Ascending aorta (tissue), 2 donors: ENCODE measurements at places on chromosomes 7 and 10.

GRCh38 chr7:42077271-42078135 lies 159.5 kb downstream of the GLI3 start:
- no peaks in the 10 kb centered on the region for H3K4me1 ChIP-seq
- no peaks in the 10 kb centered on the region for H3K36me3 ChIP-seq
- no peak overlapping the region for H3K27ac ChIP-seq
- DNase-seq, result no peak
- H3K27me3 ChIP-seq, result no peaks in the 10 kb centered on the region
- H3K4me3 ChIP-seq, result no peak overlapping the region

DNA sequence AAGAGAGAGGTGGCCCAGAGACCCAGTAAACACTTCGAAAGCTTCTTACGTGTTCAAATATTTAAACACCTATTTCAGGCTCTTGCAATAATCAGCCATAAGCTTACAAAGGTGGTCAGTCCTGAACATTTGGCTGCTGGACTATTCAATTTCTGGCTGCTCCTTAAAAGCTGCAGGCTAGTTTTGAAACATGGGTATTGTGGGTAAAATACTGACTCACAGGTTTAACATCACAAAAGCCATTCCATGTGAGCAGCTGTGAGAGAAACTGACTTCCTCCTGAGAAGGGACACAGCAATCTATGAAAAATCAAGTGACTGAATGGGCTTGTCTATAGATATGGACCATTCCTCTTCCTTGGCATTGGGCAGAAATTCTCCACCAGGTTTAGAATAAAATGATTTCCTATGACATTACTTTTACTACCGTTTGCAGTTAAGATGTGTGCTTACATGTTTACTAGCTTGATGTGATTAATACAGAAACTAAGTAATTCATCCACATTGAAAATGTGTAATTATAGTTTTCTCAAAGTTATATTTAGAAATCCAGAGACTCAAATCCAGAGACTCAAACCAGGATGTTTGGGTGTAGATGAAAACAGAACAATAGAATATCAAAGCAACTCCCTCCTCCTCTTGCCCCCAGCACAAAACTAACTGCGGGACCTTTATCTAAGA lies 252.3 kb downstream of the GATA3 start:
- no peak overlapping the region for H3K27ac ChIP-seq
- DNase-seq, result no peak
- H3K4me1 ChIP-seq, result no peaks in the 10 kb centered on the region
- no peak overlapping the region for H3K4me3 ChIP-seq
- H3K27me3 ChIP-seq, result no peaks in the 10 kb centered on the region
- no peaks in the 10 kb centered on the region for H3K36me3 ChIP-seq

DNA sequence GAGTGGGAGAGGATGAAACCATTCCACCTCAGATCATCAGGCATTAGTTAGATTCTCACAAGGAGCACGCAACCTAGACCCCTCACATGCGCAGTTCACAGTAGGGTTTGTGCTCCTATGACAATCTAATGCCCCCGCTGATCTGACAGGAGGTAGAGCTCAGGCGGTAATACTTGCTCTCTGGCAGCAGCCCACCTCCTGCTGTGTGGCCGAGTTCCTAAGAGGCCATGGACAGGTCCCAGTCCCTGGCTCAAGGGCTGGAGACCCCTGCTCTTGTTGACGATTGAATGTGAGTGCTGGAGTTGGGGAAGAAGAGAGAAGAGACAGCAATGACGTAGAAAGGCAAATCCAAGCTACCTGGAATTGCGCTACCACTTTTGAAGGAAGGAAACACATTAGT lies 267.2 kb downstream of the TFEC start:
- no peak overlapping the region for H3K27ac ChIP-seq
- DNase-seq, result no peak
- no peak overlapping the region for H3K4me3 ChIP-seq
- no peaks in the 10 kb centered on the region for H3K36me3 ChIP-seq
- no peaks in the 10 kb centered on the region for H3K4me1 ChIP-seq

DNA sequence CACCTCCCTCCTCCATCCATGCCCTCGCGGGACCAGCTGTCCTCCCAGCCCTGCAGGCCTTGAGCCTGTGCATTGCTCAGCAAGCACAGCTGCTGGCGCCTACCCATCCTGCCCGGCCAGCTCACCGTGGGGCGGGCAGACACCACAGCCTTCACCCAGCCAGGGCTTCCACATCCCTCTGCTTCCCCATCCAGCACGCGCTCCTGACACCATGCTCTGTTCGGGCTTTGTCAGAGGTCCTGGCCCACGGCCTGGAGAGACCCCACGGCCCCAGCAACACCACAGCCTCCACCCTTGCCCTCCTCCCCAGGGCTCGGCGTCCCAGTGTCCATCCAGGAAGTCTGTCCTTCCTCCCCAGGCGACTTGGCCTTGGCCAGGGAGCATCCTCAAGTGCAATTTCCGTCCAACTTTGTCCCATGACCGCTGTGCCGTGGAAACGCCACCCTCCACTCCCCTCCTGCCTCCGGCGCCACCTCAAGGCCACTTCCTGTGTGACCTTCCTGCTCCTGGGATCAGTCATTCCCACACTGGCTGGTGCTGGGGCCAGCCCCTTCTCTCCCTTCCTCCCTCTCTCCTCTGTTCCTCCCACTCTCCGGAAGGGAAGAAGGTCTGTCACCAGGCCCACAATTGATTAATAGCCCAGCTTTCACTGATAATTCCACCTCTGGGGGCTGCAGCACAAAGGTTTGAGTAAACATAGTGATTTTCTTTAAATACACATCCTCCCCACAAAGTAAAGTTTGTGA lies 71.5 kb upstream of the SMNDC1 start:
- H3K27me3 ChIP-seq, result no peaks in the 10 kb centered on the region
- no peaks in the 10 kb centered on the region for H3K36me3 ChIP-seq
- H3K4me3 ChIP-seq, result no peak overlapping the region
- H3K4me1 ChIP-seq, result no peaks in the 10 kb centered on the region

DNA sequence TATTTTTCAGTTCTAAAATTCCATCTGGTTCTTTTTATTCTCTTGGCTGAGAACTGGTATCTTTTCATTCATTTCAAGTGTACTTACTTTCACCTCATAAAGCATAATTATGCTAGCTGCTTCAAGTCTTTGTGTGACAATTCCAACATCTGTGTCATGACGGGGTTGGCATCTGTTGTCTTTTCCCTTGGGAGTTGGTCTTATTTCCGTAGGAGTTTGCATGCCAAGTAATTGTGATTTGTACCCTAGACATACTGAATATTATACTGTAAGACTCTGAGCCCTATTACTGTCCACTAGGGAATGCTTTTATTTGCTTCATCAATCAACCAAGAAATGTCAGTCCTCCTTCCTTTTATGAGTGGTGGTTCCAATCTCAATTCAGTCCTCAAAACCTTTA lies 24.6 kb upstream of the HUS1 start:
- no peak for DNase-seq
- H3K27me3 ChIP-seq, result no peaks in the 10 kb centered on the region

GRCh38 chr7:146937836-146938235 lies 821.2 kb downstream of the CNTNAP2 start:
- no peaks in the 10 kb centered on the region for H3K4me1 ChIP-seq
- H3K36me3 ChIP-seq, result no peaks in the 10 kb centered on the region
- no peak overlapping the region for H3K27ac ChIP-seq
- no peak for DNase-seq
- no peak overlapping the region for H3K4me3 ChIP-seq

DNA sequence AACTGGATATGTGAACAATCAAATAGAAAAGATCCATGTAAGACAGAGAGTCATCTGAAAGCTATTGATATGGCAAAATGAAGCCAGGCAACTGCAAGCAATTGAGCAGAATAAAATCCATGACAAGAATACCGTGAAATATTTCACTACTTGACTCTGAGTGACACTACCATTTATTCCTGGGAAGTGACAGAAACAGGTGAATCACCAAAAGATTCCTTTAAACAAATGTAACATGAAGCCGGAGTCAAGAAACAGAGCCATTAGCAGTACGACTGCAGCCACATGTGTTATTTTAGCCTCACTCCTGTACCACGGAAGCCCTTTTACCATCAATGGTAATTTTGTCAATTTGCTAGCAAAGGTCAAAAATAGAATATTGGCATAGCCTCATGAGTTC lies 197.7 kb upstream of the POT1 start:
- H3K4me3 ChIP-seq, result no peak overlapping the region
- H3K27me3 ChIP-seq, result no peaks in the 10 kb centered on the region
- H3K36me3 ChIP-seq, result no peaks in the 10 kb centered on the region
- H3K4me1 ChIP-seq, result no peaks in the 10 kb centered on the region

- no peak overlapping the region for H3K4me3 ChIP-seq
- no peaks in the 10 kb centered on the region for H3K27me3 ChIP-seq
- no peak overlapping the region for H3K27ac ChIP-seq
- no peaks in the 10 kb centered on the region for H3K36me3 ChIP-seq
- DNase-seq, result no peak
- H3K4me1 ChIP-seq, result no peaks in the 10 kb centered on the region
Measured at GRCh38 chr7:80791509-80791929, 127.3 kb downstream of the SEMA3C start.

DNA sequence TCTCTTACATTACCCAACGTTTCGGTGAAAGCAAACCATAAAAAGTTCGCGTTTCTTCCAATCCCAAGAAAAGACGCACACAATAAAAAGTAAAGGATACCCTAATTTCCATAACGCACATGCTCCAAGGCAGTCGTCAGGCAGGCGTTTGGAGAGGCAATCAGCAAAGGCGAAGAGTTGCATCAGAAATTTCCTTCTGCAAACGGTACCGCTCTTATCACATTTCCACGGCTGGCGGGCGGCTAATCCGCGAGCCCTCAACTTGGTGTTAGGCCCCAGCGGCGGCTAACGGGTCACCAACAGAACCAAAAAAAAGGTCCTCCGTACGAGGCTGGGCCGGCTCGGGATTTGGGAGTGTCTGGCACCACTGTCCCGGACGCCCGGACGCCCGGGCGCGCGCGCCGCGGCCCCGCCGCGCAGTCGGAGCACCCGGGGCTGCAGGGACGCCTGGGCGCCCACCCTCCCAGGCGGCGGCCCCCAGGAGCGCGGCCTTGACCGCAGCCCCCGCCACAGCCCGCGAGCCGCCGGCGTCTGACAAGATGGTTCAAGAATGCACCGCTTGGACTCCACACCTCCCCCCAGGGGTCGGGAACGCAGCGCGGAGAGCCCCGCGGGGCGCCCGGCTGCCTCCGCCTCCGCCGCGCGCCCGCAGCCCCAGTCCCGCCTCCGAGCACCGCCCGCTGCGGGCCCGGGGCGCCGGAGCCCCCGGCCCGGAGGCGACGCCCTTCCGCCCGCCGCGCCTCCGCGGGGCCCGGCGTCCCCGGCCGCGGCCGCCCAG lies 9.8 kb upstream of the GRB10 start:
- H3K27me3 ChIP-seq, result no peaks in the 10 kb centered on the region
- peak overlapping the region; percentile 77 for H3K27ac ChIP-seq
- peaks cover 5% of the 10 kb centered on the region for H3K4me1 ChIP-seq
- peak overlapping the region; percentile 87 for H3K4me3 ChIP-seq
- DNase-seq, result no peak

DNA sequence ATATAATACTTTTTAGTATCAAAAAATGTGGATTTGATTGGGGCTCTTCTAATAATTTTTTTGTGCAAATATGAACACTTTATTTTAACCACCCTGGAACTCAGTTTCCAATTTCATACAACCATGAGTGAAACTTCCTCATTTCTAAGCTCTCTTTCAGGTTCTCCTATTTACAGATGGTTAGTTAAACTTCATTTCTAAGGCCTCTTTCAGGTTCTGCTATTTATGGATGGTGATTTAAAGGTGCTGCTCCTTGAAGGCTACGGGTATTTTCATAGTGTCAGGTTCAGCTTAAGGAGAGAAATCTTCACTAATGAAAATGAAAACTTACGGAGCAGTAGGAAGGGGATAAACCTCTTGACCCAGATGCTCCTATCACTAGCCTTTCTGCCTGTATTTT lies 568.3 kb downstream of the KIF20B start:
- no peak overlapping the region for H3K27ac ChIP-seq
- no peaks in the 10 kb centered on the region for H3K4me1 ChIP-seq
- no peaks in the 10 kb centered on the region for H3K27me3 ChIP-seq
- no peaks in the 10 kb centered on the region for H3K36me3 ChIP-seq
- no peak for DNase-seq
- H3K4me3 ChIP-seq, result no peak overlapping the region

DNA sequence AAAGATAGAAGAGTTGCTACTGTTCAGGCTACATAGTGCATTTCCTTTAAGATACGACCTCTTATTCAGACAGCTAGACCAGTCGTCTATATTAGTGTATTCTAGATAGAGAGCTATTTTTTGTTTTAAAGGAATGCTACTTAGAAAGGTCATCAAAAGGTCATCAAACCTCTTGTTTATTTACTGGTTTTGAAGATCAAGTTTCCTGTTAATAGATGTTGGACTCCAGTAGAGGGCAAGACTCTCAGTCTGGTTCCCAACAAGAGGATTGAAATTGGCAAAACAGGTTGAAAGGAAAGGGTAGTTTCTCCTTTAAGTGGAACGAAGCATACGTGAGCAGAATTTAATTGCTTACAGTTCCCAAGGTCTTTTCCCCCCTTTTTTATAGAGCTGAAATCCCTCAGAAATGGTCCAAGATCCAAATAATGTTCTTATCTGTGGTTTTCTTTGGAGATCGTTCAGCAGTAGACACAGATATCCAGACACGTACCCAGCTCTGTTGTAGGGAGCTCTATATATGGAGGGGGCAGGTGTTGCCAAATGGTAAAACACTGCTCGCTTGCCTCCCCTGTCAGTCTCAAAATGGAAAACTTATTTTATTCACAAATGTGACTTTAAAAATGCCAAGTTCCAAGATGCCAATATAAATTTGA lies 37.2 kb downstream of the BAMBI start:
- H3K27ac ChIP-seq, result peak overlapping the region; percentile 66
- DNase-seq, result no peak

DNA sequence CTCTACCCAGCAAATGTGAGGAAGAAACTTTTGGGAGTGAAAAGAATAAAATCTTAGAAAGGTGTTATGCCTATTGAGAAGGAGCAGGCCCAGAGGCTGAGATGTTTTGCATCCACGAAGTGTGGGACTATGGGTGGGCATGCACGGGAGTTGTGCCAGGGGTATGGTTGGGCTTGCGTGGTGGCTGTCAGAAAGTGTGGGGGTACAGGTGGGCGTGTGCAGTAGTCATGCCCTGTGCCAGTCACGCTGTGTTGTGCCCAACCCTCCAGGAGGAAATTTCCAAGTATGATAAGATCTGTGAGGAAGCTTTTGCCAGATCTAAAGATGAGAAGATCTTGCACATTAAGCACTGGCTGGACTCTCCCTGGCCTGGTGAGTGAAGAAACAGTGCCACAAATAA lies 52.9 kb upstream of the ZMIZ2 start:
- H3K27ac ChIP-seq, result no peak overlapping the region
- H3K27me3 ChIP-seq, result no peaks in the 10 kb centered on the region
- peaks cover 55% of the 10 kb centered on the region for H3K36me3 ChIP-seq
- no peak for DNase-seq
- H3K4me1 ChIP-seq, result no peaks in the 10 kb centered on the region

DNA sequence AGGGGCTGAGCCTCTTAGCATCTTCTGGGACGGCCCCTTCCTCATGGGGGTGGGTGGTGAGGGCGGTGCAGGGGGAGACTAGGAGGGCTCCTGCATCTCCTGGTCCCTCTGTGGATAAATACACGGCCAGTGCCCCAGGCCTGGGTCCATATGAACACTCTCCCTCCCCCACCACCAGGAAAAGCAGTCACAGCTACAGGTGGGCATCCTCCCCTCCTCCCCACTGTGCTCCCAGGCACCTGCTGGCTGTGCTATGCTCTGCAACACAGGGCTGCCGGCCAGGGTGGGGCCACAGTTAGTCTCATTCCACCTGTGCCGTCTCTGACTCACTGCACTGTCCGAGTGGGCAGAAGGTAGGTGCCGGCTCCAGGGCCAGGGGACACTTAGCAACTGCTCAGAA lies 87.3 kb upstream of the INSIG1 start:
- no peaks in the 10 kb centered on the region for H3K27me3 ChIP-seq
- no peak for DNase-seq
- H3K36me3 ChIP-seq, result no peaks in the 10 kb centered on the region
- H3K4me3 ChIP-seq, result no peak overlapping the region
- no peak overlapping the region for H3K27ac ChIP-seq
